ENCODE measurements at places on chromosomes 1 and 21. TPM values are rescaled to one million over a fixed set of nuclear protein-coding genes. Genes with fewer than 3 reads are reported as not detected.

Gene C1QC
- total RNA-seq = not detected

Gene TTC34
- total RNA-seq = 0.46 TPM

Gene RGS5
- total RNA-seq = 0.36 TPM

Gene FRRS1
- total RNA-seq = 3.1 TPM

Gene FBXO28
- total RNA-seq = 23.2 TPM

Gene FCER1G
- not detected for total RNA-seq

Gene TMEM167B
- 13.1 TPM for total RNA-seq

Gene IGSF9
- total RNA-seq = 2.0 TPM

Gene ATP1A1
- 218 TPM for total RNA-seq

Gene TSSK3
- total RNA-seq = 0.58 TPM

Gene AMPD1
- total RNA-seq = not detected

Gene KRTAP19-1
- total RNA-seq = not detected

All from epithelial cell of proximal tubule (primary cell).